Stimulated activated CD4-positive, alpha-beta T cell treated with anti-CD3 and anti-CD28 coated beads, Interleukin-1b, Interleukin-23, amount 100 ng/mL, for 1 hour (primary cell): ENCODE measurements at places on chromosomes 7 and 10.

DNA sequence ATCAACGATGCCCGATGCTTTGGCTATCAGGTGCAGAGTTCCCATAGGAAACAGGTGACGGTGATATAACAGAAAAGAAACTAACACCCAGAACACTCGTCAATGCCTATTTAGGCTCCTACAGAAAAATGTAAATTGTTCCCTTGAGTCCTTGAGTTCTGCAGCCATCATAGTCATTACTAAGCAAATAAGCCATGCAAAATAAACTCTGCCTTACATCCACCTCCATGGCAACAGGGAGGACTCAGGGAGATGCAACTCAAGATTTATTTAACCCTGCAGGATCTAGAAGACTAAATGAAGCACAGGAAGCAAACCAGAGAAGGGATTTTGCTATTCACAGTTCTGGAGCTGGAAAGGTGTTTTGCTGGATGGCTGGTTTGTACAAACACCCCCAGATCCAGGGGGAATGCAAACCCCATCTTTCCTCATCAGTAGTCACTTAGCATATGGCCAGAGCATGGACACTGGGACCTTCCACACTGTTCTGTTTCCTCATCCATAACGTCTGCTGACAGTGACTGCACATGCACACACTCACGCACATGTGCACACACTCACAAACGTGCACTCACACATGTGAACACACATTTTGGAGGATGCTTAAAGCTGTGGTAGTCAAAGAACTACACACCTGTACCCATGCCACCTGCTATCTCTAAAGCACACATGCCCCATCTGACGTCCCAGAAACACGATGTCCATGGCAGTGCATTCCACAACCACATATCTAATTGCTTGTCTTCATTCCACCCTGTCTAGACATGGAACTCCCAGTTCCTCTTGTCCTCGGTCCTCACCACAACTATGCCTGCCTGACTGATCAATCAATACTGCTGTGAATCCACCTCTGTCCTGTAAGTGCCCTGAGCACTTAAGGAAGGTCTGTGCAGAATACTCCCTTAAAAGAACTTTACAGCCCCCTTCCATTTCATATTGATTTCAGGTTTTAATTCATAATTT is 178.2 kb downstream of the COBL start:
- no peak for DNase-seq

- DNase-seq = no peak
Observed at GRCh38 chr7:139848274-139848673, 19.2 kb downstream of the TBXAS1 start.

GRCh38 chr10:132664883-132665282 is 121.1 kb downstream of the NKX6-2 start:
- no peak for DNase-seq

DNA sequence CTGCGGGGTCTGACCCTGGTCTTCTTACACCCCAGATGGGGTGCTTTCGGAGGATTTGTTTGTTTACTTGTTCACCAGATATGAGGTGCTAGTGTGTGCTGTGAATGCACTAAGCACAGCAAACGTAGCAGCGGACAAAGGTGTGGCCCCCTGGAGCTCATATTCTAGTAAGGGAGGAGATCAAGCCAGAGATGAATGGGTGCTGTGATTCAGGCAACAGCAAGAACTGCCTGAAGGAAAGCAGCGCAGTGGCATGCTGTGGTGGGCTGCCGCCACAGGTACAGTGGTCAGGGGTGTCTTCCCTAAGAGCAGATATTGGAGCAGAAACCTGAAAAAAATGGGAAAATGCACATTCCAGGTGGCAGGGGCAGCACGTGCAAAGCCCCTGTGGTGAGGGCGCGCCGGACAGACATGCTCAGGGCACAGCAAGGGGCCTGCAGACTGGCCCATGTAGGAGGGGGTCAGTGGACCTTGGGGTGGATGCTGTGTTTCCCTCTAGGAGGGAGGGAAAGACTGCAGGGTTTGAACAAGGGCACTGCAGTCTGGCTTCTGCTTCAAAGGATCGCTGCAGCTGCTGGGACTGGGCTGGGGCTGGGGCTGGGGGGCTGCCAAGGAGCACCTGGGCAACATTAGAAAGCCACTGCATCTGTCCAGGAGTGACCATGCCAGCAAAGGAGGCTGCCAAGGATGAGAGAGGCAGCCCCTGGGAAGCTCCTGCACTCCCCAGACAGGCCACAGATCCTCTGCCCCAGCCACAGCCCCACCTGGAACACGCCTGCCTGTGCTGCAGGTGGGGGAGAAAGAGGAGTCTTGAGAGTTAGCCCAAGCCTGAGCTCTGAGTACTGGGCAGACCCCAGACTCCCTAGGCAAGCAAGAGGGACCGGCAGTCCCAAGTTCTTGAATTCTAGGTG is 927 bp upstream of the DEPP1 start:
- no peak for DNase-seq

DNA sequence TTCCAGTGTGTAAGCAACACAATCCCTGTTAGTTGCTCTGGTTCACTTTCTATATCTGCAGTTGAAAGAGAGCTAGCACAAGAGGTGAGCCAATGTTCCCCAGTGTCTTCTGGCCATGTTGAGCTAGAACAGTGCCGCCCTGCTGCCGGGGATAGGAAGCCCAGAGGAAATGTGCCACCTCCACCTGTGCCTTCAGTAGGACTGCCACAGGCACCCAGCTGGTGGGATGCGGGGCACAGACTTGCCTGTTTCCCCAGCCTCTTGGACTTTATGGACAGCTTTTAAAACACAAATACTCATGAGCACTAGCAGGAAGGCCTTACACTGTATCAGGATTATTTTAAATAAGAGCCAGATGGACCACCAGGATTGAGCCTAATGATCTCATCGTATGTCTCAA is 234.5 kb upstream of the COBL start:
- no peak for DNase-seq

- DNase-seq = no peak
Observed at GRCh38 chr10:103888113-103888841, 29.7 kb downstream of the STN1 start.

DNA sequence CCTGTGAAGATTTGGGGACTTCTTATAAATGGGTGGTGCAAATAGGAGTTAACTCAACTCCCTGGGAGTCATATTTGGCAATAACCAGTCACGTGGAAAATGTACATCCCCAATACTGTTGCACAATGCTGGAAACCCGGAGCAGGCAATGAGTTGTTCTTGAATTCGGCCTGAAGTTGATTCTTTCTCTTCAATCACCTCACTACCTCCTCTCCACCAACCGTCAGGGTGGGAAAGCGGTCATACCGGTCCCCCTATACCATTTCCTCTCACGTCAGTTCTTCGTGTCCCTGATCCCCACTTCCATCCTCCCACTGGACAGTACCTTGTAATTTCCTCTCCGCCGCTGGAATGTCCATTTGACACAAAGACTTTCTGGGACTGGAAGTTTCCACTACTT is 2.8 kb downstream of the GIMAP5 start:
- no peak for DNase-seq

- no peak for DNase-seq
Observed at GRCh38 chr7:151539088-151539671, 19.5 kb upstream of the RHEB start.

DNA sequence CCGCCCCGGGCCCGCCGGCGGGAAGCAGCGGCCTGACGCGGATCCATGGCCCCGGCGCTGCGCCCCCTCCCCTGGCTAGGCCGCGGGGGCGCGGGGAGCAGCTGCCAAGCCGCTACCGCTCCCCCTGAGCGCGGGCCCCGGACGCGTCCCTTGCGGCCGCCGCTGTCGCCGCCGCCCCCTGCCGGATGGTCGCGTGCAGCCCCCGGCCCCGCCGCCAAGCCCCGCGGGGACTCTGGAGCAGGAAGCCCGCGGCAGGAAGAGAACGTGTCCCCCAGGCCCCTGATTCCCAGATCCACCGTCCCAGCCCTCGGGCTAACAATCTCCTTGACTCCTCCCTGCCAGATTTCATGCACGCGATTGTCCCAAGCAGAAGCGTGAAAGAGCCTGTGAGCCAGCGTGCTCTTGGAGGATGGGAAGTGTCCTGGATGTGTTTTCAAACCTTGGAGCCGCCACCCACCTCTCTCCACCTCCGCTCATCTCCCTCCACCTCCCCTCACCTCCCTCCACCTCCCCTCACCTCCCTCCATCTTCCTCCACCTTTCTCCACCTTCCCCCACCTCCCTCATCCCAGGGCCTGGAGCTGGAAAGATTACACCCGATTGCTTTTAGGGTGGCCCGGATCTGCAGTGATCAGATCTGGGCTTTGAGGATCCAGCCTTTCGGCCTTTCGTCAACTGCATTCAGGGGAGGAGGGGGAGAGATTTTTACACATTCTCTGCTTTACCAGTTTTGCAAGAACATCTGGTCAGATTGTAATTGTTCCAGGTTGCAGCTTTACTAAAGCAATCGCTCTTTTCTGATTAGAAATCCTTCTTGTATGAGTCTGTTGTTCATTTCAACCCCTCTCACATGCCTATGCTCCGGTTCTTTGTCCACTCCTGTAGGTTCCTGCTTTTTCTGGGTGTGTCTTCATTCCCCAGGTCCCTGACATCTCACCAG is 570 bp upstream of the PRTFDC1 start:
- peak; percentile 21 for DNase-seq

DNA sequence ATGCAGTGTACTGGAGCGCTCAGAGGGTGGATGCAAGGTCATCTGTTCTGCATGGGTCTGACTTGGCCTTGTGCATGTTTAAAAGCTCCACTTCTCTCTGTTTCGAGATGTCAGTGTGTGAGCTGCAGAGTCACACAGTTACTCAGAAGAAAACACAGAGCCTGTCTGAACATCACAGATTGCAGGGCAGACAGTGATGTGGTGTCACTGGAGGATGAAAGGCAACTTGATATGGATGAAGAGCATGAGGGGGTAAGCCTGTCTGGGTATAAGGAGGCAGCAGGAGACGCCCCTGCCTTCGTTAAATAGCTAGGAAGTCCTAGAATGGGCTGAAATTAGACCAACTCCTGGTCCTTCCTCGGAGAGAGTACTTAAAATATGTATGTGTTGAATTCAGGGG is 67.5 kb upstream of the LRRC18 start:
- DNase-seq = no peak

GRCh38 chr7:27156916-27157701 is 634 bp upstream of the HOXA7 start:
- DNase-seq = no peak

DNA sequence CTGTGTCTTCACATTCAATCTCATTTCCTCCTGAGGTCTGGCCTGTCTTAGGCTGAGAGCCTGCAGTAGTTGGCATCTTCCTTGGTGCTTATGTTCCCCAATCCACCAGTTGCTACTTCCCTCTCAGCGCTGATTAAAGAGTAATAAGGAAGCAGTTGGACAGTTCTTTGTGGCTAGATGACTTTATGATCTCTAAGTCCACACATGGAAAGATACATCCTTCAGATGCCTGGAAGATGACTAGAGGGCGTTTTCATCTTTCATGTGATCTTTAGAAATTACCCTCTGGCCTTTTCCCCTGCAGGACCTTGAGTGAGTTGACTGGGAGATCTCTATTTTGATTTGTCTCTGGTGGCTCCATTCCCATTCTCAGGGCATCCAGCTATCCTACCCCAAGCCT is 204.5 kb downstream of the GRM3 start:
- no peak for DNase-seq

- DNase-seq = no peak
Observed at GRCh38 chr10:106378251-106378650, 786.3 kb downstream of the SORCS1 start.

GRCh38 chr10:119461380-119461779 is 81.1 kb downstream of the RGS10 start:
- DNase-seq = no peak

- no peak for DNase-seq
Observed at GRCh38 chr10:119297207-119297968, 90.0 kb downstream of the GRK5 start.

GRCh38 chr10:93334901-93335327 is 147.2 kb downstream of the MYOF start:
- DNase-seq = no peak

GRCh38 chr10:48462482-48463020 is 142.3 kb downstream of the ARHGAP22 start:
- no peak for DNase-seq

DNA sequence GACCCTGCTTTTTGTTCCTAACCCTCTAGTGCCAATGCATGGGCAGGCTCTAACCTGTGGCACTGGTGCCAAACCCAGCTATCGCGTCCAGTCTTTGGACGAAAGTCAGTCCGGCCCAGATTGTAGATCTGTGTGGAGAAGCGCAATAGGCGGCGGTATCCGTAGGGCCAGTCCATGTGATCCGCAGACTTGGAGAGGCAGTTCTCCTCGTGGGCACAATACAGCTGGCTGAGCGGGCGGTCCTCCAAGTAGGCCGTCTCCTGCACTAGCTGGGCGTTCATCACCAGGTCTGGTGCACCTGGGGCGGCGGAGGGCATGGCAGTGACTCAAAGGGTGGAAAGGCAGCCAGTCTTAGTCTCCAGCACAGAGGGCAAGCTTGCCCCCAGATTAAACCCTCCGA is 14.5 kb downstream of the LOXL4 start:
- no peak for DNase-seq

- DNase-seq = no peak
Observed at GRCh38 chr7:86643561-86644281, at the start of gene GRM3. Gene GRM3 (plus strand): TSS chr7:86643909. CDS start chr7:86765146, 121,237 bp downstream.

DNA sequence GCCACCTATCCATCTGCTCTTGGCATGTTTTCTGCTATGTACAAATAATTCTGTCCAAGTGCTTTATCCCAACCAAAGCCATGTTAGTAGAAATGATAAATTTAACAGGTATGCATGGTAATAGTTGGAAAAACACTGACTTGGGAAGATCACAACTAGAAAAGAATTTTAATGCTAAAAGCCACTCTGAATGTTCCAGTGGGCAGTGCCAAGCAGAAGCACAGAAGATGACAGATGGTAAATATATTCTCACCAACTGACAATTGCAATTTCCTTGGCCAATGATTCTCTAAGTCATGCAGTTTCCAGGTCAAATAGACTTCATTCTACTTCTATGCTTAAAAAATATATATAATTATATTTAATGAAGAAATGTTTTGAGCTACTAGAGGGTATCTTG is 83.6 kb upstream of the SEMA3C start:
- no peak for DNase-seq

DNA sequence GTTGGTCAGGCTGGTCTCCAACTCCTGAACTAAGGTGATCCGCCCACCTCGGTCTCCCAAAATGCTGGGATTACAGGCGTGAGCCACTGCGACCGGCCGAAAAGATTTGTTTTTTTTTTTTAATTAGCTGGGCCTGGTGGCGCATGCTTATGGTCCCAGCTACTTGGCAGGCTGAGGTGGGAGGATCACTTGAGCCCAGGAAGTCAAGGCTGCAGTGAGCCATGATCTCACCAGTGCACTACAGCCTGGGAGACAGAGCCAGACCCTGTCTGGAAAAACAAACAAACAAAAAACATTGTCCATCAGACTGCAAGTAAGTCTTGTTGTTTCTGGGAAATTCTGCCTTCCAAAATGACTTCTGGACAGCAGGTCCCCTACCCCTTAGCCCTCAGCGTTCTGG is 16.3 kb upstream of the ZNF212 start:
- DNase-seq = no peak

GRCh38 chr10:128187788-128188185 is 61.6 kb upstream of the MKI67 start:
- no peak for DNase-seq

- no peak for DNase-seq
Observed at GRCh38 chr10:33365301-33365700, 30.8 kb upstream of the NRP1 start.

GRCh38 chr10:133475821-133476640 is 22.3 kb downstream of the SCART1 start:
- no peak for DNase-seq
